Germinal center (tissue), 1 donor: ENCODE measurements at places on chromosomes 3 and 15.
A peak's percentile ranks its signal among the peaks of the same experiment; 100 is the strongest.

DNA sequence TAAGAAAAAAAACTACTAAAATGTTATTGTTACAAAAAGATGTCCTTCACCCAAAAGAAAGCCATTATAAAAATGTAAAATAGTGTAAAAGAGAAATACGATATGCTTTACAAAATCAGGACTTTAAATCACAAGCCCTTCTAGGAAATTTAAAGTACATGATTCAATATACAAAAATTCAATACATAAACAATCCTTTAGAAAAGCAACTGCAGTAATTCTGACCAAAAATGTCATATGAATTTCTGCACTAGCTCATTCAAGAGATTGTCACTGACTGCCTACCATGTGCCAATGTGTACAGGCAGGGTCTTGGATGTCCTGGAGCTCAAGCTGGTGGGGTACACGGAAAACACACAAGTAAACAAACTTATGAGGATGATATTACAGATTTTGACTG lies 2.5 kb downstream of the MORC1 start:
- no peak for DNase-seq

GRCh38 chr3:32309654-32310242 lies 71.3 kb downstream of the CMTM8 start:
- no peak for DNase-seq

- no peak for DNase-seq
These were observed 22.9 kb upstream of the DCLK3 start for GRCh38 chr3:36786921-36787890.

DNA sequence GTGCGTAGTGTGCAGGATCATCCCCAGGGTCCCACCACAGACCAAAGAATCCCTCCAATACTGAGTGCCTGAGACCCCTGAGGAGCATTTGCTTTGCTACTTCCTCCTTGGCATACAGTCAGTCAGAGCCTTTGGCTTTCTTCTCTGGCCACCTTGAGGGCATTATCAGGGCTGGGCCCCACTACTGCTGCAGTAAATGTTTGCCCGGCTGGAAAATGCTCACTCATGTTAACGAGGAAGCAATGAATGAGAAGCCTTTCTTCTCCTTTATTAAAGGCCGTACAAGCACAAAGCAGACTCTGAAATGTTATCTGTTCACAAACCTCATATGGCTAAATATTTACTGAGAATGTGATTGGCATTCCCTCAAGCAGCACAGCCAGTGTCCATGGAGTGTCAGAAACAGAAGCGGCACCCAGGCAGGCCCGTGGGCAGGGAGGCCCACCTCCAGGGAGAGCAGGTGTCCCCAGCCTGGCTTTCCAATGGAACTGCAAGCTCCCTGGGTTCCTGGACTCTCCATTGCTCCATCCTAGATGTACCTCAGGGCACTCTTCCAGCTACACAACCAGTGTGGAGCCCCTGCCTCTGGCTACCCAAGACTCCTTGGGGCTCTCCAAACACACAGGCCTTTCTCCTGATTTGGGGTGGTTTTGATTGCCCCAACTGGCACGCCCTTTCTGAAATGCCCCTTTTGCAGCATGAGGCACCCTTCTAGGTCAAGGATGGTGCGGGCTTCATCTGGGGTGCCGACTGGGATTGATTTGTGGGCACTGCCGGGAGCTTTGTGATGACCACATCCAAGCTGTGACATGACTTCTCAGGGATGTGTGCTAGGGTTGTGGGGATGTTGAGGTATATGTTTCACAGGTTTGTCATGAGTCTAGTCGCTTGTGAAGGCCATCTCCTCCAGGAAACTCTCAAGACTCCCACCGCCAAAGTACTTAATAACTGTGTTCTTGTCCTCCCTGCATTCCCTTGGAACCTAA lies 195.6 kb downstream of the FAM43A start:
- no peak for DNase-seq

GRCh38 chr3:39933986-39934693 lies 124.7 kb downstream of the MYRIP start:
- DNase-seq: no peak

- DNase-seq: no peak
These were observed 56.0 kb upstream of the SLC4A7 start for GRCh38 chr3:27540231-27540630.

DNA sequence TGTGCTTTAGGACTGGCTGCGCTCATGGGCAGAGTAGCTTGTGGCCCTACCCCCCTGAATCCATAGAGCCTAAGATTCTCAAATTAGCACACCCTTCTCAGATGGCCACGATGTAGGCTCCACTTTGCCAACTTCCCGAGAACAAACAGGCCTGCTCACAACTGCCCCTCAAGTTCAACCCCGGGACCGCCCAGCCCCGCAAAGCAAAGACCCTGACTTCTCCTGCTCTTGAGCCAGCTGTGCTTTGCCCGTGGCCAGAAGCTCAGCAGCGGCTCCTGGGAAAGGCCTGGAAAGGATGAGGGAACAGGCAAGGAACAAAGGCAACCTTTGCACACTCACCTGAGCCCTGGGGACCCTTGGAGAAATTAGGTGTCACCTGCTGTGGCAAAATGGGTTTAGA lies 32.0 kb downstream of the CYP11A1 start:
- DNase-seq: no peak

GRCh38 chr3:144287001-144287400 lies 315.4 kb downstream of the DIPK2A start:
- DNase-seq: no peak

GRCh38 chr15:69467636-69468035 lies 15.0 kb downstream of the RPLP1 start:
- no peak for DNase-seq

DNA sequence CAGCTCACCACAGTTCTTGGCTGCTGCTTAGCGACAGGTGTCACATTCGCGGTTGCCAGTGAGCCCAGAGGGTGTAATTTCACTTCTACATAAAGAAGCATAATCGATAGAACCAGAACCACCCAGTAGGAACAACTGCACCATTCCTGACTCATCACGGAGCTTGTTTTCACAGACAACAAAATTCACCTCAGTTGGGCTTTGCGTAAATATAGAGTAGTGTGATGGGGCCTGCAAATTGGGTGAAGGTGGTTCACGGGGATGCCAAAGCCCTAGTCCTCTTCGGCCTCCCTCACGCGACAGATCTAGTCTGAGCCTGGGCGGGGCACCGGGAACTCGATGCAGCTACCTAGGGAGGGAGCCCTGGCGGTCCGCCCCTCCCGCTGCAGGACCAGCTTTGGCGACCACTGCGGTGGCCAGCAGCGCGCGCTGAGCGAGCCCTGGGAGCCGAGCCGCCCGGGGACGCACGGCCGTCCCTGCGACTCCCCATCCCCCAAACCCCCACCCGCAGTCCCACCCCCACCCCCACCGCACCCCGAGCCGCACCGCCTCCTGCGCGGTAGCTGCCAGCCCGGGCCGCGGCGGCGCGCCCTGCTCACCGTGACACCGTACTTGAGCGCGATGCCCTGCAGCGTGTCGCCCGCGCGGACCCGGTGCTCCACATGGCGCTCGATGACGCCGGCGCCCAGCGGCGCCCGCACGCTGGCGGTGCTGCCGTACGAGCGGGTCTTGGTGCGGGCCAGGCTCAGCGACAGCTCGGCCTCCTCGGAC lies 519 bp downstream of the LYSMD2 start:
- DNase-seq: peak; percentile 64

- no peak for DNase-seq
These were observed 24.4 kb upstream of the SLC24A5 start for GRCh38 chr15:48096355-48096786.

DNA sequence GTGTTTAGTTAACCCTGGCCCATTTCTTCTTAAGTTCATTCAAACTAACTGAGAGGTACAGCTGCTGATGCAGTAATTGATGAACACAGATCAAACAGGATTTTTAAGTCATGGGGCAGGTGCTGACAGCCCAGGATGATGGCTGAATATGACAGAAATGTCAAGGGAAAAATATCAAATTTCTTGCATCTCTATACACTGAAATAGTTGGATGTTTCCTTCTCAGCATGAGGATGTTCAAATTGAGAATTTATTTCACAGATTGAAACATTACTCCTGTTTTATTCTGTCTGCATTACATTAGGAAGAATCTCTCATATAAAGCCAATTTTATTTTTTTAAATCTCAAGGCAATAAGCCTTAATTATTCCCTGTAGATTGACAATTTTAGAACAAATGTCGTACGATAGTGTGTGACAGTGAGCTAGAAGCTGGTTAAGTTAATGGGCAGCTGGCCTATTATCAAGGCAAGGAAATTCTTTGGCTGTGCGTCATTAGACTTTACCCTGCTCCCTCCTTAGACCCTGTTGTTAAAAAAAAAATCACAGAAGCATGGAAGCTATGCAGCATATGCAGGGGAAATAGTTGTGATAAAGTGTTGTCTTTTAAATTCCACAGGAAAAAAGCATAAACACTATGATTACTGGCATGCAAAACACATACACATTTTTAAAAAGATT lies 183.8 kb upstream of the KCNMB2 start:
- DNase-seq: no peak

DNA sequence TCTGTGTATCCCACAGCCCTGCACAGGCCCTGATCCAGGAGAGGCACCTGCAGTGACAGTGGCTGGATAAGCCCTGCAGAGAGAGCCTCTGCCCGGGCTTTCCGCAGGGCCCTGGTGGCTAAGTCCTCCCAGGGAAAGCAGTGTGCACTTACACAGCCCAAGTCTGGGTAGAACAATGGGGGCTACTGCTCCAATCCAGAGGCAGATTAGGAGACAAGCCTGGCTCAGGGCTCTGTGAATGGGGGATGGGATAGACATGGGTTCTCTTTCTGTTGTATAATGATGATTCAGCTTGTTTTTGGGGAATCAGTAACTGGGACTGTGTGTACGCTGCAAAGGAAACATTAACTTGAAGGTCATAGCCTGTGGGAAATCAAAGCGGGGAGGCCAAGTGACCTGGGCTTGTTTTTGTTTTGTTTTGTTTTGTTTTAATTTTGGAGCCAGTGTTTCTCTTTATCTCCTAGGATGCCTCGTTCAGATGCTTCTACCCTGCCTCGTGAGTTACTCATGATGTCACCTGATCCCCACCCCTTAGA lies 4.1 kb upstream of the ALDH1L1 start:
- DNase-seq: no peak

- no peak for DNase-seq
These were observed 230.3 kb downstream of the CNTN3 start for GRCh38 chr3:74384159-74384558.

GRCh38 chr3:186628756-186629155 lies 11.4 kb upstream of the FETUB start:
- DNase-seq: no peak

DNA sequence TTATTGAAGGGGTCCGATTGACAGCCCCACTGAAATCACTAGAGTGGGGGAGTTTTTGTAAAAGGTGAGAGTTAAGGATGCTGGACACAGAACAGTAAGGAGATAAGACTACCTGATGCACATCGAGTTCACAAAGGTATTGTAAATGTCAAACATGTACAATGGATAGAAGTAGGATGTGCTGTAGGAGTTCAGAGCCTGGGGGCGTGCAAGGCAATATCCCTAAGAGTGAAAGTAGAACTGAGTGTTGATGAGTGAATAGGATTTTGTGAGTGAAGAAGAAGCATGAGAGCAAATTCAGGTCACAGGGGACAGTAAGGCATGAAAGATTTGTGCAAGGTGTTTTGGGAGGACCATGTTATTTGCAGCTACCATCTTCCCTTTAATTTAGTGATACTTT lies 21.5 kb downstream of the DOCK3 start:
- no peak for DNase-seq

GRCh38 chr3:129689036-129689435 lies 82.6 kb upstream of the PLXND1 start:
- DNase-seq: no peak

DNA sequence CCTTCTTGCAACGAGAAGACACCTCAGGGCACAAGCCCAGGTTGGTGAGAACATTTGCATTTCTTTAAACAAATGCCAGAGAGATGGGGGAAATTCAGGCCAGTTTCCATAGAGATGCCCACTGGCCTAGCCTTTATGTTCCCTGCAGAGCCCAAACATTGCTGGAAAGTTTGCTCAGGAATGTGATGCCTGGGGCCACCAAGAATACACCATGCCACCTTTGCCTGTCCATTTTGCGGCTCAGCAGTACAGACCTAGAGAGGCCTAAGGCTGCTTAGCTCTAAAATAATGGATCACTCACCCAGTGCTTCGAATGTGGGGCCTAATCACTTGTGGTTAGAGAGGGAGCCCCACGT lies 210.0 kb downstream of the RPLP1 start:
- DNase-seq: no peak

- no peak for DNase-seq
These were observed 11.9 kb upstream of the TM4SF4 start for GRCh38 chr3:149462581-149463011.

DNA sequence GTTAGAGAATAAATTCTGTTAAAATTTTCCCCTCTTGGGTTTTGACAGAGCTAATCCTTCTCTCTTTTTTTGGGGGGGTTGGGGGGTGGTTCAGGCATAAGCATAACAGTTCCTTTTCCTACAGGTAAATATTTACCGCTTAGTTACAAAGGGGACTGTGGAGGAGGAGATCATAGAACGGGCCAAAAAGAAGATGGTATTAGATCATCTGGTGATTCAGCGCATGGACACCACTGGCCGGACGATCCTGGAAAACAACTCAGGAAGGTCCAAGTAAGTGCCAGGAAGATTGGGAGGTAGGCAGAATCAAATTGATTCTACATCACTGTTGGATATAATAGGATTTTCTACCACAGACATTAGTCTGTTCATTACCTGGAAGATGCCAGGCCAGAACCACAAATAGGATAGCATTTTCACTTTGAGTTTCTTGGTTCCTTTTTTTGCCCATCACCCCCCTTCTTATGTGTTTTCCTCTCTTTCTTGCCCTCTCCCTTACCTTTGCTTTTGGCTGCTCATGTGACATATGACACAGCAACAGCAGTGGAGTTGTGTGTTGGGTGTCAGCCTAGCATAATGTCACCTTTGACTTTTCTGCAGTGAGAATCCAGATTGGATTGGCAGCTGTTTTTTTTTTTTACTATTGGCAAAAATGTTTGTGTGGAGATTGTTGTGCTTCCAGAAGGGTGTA lies 79.0 kb downstream of the CHD2 start:
- DNase-seq: no peak

GRCh38 chr3:183563536-183563874 lies 8.0 kb upstream of the KLHL6 start:
- DNase-seq: no peak

DNA sequence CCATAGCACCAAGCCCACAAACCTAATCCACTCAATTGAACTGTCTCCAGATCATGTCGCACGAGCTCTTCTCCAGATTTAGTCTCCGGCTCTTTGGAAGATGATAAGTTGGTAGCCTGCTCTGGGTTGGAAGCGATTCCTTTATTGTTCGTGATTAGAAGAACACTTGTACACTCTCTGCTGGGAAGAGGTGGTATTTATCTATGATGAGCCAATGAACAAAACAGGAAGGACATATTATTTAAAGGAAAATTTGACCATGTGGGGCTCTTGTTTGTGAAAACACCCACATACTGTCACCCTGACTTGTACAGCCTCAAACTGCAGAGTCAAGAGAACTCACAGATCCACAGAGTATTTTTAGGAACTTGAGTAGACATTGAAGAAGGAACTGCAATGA lies 54.4 kb downstream of the MYZAP start:
- DNase-seq: no peak

GRCh38 chr3:29430558-29430971 lies 149.7 kb downstream of the RBMS3 start:
- DNase-seq: no peak

- DNase-seq: no peak
These were observed 763.3 kb upstream of the CFAP20DC start for GRCh38 chr3:59813148-59813538.

- peak; percentile 31 for DNase-seq
These were observed 15.3 kb downstream of the PIK3CA start for GRCh38 chr3:179163503-179163902.
